ENCODE measurements at places on chromosomes 12 and 14.

GRCh38 chr12:10388624-10389413, 1.0 kb downstream of the KLRK1 start:
- no peak for DNase-seq

DNA sequence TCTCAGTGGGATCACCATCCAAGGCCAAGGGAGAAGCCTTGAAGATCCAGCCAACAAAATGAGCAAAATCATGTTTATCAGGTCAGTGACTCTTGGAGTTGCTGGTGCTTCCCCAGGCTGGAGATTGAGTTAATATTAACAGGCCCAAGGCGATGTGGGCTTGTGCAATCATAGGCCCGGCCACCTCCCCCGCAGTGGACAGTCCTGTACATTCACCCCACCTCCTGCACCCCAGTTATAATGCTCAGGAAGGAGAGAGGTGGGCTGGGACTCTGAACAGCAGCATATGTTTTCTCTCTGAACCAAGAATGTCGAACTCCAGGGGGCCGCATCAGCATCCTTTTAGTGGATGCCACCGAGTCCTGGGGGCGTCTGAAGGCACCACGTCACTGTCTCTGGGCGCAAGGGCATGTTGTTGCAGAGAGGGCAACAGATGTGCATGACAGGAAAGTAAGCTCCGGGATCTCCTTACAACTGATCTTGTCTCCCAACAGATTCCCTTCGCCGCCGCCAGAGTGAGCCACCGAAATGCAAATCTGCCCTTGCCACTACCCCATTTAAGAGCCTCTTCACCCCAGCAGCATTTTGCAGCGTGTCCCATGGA, 32.2 kb upstream of the SERPINA6 start:
- DNase-seq, result no peak

DNA sequence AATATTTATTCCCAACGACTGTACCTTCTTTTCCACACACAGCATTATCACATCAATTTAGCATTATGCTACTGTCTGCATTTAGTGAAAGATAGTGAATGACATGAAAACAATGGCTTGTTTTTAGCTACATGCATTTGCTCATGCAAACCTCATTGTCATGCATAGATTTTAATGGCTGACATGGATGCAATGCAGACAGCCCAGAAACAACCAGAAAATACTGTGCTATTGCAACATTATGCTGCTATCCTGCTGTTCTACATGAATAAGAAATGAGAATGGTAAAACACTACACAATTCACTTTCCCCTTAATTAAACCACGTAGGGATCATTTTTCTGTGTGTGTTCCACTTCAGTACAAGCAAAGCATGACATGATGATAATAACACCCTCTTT, 90.8 kb downstream of the LIN7A start:
- no peak for DNase-seq

GRCh38 chr12:24386836-24387235, 437.4 kb upstream of the SOX5 start:
- DNase-seq, result no peak

DNA sequence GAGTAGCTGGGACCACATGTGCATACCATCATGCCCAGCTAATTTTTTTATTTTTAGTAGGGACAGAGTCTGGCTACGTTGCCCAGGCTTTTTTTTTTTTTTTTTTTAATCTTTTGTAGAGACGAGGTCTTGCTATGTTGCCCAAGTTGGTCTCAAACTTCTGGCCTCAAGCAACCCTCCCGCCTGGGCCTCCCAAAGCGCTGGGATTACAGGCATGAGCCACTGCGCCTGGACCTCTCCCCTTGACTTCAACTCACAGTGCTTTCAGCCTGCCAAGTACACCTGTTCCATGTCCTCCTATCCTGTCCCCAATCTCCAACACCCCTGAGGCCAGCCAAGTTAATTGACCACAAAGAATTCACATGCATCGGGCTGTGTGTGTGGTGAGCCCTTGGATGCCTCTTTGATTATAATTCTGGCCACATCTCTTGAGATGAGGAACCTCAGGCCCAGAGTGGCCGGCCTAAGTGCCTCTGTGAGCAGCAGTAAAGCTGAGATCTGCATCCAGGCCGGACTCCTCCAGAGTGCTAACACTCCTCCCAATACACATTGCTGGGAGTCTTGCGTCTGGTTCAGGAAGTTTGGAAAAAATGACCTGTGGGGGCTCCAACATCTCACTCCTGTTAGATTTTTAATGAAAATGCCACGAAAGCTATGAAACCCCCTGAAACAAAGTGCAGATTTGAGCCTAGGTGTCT, 6.8 kb downstream of the RAB35 start:
- DNase-seq, result no peak

DNA sequence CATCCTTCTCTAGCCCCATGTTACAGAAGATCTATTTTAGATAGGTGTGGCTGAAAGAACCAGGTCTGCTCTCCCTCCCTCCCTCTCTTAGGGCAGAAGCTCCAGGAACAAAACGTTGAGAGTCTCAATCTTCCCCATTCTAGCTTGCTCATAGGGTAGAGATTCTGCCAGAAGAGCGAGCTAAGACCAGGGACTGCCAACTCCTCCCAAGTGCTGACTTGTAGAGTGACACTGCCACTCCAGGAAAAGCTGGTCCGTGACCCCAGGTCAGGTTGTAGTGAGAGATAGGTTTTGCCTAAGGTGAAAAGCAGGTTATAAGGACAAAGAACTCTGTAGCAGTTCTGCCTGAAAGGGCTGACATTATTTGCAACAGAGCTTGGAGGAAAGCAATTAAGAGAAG, 73.4 kb downstream of the INSM2 start:
- DNase-seq, result no peak

GRCh38 chr12:91746976-91747375, 398.7 kb downstream of the BTG1 start:
- no peak for DNase-seq

GRCh38 chr12:54160089-54160488, 28.7 kb downstream of the SMUG1 start:
- DNase-seq, result no peak

DNA sequence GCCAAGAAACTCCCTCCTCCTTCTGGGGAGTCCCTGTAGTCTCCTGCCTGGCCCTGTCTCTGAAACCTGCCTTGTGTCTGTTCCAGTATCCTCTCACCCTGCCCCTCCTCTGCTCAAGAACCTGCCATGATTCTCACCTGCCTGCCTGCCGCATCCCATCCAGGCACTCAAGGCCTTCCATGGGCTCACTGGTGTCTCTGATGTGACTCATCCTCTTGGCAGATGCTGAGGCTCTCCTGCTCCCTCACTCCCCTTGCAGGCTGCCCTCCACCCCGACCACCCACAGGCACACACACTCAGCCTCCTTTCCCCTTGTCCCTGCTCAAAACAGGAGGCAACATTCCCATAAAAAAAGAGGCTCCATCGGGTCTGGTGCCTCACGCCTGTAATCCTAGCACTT, 5.8 kb upstream of the BEGAIN start:
- no peak for DNase-seq

- DNase-seq, result no peak
Observed at GRCh38 chr12:92696216-92696615, 6.6 kb upstream of the PLEKHG7 start.

- no peak for DNase-seq
Observed at GRCh38 chr12:76802060-76802459, 38.1 kb downstream of the ZDHHC17 start.

GRCh38 chr12:45017916-45018315, 33.0 kb downstream of the DBX2 start:
- DNase-seq, result no peak

All from Caco-2 (cell line).